ENCODE measurements at places on chromosomes 5 and 9.

DNA sequence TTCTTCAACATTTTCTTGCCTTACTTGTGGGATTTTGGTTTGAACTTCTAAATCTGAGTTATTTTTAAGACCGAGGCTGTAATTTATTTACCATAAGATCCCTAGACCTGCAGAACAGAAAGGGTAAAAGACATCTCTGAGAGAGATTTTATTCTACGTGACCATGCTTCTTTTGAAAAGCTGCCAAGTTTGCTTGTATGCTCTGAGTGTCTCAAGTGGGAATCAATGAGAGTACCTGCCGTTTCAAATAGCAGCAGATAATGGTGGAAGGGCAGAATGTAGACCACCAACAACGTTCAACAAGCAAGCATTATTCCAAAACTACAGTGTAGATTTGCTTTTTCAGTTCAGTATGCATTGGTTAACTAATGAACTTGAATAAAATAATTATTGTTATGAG lies 108.6 kb upstream of the MINAR2 start:
- no peak for DNase-seq

GRCh38 chr5:117379521-117379920 lies 804.9 kb upstream of the SEMA6A start:
- DNase-seq, result no peak

- DNase-seq, result no peak
These were observed 85.7 kb upstream of the NIPBL start for GRCh38 chr5:36790847-36791246.

DNA sequence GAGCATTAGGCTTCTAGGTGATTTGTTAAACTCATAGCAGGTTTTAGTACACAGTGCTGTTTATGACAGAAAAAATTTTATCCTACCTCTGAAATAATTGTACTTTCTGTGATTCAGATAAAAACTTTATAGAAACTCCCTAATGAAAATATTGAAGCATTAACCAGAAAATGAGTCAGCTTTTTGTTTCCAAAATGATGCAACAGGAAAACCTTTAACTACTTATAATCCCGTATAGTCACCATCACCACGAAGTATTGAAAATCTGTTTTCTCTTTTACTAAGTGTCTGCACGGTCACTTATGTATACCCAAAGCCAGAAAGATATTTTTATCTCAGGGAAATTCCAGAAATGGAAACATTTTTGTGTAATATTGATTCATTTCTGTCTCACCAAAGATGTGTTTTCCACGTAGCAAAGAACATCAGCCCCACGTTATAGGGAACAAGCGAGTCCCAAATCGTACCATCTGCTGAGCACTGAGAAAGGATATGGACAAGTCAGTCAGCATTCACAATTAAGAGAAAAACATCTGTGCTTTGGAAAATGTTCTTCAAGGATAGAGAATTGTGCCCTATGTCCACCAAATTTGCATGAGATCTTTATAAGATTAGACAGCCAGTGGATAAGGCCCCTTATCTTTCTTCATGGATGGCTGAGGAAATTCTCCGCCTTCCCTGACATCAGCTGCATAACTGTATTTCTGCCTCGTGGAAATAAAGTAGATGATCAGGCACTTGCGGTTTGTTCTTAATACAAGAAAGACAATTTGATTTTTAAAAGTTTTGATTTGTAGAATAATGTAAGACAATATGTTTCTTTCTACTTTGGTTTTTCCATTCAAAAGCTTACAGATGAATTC lies 41.9 kb downstream of the TNFAIP8 start:
- DNase-seq, result no peak

- DNase-seq, result no peak
These were observed 66.0 kb downstream of the KLF4 start for GRCh38 chr9:107423540-107423939.

DNA sequence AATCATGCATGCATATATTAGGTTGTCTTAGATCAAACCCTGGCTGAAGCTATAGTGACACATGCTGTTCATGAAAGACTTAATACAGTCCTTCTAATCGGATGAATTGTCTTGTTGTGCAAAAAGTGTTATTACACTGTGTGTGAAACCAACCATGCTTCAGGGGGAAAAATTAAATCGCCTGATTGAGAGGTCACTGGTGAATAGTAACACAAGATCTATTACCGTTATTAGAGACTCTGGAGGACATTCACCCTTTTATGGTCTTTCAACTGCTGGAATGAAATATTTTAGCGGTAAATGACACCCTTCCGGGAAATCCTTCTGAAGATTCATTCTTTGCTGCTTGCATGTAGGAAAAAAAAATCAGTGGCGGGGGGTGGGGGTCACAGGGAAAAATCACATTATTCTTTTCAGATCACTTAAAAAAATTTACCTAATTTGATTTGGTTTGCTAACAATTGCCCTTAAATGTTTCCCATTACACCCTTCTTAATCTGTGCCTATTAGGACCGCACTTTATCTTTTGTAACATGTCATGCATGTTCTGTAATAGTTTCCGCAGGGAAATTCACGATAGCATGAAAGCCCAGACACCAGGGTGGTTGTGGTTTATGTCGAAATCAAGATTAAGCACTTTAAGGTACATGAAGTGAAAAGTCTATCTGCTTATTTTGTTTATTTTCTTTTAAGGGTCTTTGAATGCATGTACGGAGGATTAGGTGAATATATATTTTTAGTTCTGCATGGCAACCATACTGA lies 120.6 kb downstream of the FOCAD start:
- DNase-seq, result no peak

DNA sequence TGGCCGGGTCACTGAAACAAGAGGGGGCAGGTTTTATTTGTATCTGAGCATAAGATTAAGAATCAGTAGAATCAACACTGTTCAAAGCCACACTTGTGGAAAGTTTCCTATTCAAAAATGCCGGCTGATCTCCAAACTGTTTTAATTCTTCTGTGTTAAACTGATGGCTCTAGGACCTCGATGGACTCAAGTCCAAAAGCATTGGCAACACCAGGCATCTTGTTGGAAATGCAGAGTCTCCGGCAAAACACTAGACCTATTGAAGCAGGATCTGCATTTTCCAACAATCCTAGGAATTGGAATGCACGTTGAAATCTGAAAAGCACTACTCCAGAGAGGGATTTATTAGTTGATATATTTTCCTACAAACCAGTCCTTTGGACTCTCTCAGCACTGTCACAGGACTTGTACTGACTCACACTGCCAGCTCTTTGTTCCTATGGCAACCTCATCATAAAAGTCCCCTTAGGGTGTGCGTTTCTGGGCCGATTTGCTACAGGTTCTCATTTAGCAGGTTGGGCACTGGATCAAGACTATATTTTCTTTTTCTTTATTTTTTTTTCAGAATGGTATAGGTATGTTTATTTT lies 48.1 kb upstream of the PCA3 start:
- DNase-seq, result no peak
